GM12878 (cell line): ENCODE measurements at places on chromosomes 12 and 14. TPM values are rescaled to one million over a fixed set of nuclear protein-coding genes. Genes with fewer than 3 reads are reported as not detected.

GRCh38 chr14:52835122-52835903, 43.9 kb upstream of the GNPNAT1 start:
- DNase-seq: no peak

DNA sequence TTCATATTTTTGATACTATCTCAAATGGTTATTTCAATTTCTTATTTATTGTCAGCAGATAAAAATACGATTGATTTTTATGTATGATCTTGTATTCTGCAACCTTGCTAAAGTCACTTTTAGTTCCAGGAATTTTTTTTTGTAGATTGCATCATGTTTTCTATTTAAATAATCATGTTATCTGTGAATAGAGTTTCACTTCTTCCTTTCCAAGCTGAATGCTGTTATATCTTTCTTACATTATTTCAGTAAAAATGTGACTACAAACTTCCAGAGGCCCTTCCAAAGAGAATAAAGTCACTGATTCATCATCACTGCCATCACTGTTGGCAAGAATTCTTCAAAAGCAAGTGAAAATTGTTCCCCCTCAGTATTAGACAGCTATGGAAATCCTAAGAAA, 104.7 kb upstream of the RAP1B start:
- no peak for DNase-seq

- DNase-seq: no peak
Observed at GRCh38 chr12:104504146-104504545, 47.4 kb downstream of the CHST11 start.

DNA sequence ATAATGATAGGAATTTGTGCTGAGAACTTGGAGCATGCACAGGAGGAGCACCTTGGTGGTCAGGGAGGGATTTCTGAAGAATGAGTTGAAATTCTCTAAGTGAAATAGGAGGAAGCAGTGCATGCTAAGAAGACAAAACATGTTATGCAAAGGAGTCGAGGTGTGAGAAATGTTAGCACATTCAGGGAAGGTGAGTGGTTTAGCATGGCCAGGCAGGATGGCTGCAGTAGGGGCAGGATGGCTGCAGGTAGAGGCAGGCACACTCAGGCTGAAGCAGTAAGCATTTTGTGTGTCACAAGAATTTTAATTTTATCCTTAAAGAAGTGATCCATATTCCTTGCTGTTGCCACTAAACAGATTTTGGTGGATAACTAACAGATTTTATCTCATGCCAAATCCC, 46.3 kb downstream of the CATSPERB start:
- DNase-seq: no peak

DNA sequence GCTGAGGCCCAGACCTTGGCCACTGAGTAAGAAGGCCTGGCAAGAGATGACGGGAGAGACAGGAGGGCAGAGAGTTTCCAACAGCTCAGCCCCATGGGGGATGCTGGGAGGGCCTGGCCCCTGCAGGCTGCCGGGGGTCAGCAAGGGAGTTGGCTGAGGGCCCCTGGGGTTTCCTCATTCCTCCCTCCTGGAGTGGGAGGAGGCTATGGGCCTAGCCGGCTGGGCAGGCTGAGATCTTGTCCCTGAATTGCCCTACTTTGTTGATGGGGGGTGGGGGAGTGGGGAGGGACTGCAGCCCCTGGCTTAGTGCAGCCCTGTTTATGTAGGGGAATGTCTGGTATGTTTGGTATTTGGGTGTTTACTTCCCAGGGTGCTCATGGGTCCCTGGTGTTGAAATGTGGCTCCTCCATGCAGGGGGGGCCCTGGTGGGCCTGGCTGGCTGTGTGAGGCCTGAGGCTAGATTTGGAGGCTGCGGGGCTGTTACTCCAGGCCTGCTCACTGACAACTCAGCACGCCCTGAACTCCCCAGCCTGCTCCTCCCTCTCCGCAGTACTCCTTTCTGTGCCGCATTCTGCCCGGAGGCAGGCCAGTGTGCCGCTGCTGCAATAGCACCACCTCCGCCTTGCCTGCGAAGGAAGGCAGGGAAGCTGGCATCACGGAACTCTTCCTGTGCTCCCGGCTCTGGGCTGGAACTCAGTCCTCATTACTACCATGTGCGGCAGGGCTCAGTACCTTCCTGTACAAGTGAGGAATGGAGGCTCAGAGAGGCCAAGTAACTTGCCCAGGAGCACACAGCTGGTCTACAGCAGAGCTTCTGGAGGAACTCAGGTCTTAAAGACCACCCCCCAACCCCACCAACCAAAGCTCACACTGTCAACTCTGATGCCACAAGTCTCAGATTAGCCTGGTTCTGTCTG, 25.3 kb downstream of the JDP2 start:
- no peak for DNase-seq

GRCh38 chr12:2113119-2113912, 60.5 kb downstream of the CACNA1C start:
- DNase-seq: no peak

DNA sequence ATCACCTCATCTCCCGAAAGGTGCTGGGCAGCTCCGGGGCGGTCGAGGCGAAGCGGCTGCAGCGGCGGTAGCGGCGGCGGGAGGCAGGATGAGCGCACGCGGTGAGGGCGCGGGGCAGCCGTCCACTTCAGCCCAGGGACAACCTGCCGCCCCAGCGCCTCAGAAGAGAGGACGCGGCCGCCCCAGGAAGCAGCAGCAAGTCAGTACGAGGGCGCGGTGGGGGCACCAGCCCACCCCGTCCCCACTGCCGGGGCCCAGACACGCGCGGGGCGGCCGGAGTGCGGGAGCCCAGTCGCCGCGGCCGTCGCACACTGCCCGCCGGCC, 862 bp downstream of the HMGA2 start:
- no peak for DNase-seq

Gene LRP1-AS
- total RNA-seq: not detected in 2 replicates

Gene GUCY2C
- 0.08 TPM in 1 of 2 replicates, not detected in the other for total RNA-seq

Gene RHOF
- 72.8 and 78.7 TPM in 2 replicates for total RNA-seq
